Activated T-helper 1 cell treated with anti-CD3 and anti-CD28 coated beads, Interleukin-12 subunit alpha, Interleukin-12 subunit beta, Interleukin-2, Interleukin-4 antibody, amounts not matched to agents 30 ng/mL and 10 ng/mL and 1 ng/mL, durations not matched to agents 14 hours and 24 hours and 36 hours (primary cell): ENCODE measurements at places on chromosomes 7 and 10. TPM values are rescaled to one million over a fixed set of nuclear protein-coding genes. Genes with fewer than 3 reads are reported as not detected.

GRCh38 chr10:87659571-87660483 lies at the start of gene PAPSS2:
Gene PAPSS2 (plus strand): TSS chr10:87659878. CDS start chr10:87659982, 104 bp downstream.
- no peak within 1 kb of the TSS for H3K27ac ChIP-seq
- H3K27me3 ChIP-seq: peaks cover 49% of the 10 kb centered on the region
- no peak for DNase-seq

DNA sequence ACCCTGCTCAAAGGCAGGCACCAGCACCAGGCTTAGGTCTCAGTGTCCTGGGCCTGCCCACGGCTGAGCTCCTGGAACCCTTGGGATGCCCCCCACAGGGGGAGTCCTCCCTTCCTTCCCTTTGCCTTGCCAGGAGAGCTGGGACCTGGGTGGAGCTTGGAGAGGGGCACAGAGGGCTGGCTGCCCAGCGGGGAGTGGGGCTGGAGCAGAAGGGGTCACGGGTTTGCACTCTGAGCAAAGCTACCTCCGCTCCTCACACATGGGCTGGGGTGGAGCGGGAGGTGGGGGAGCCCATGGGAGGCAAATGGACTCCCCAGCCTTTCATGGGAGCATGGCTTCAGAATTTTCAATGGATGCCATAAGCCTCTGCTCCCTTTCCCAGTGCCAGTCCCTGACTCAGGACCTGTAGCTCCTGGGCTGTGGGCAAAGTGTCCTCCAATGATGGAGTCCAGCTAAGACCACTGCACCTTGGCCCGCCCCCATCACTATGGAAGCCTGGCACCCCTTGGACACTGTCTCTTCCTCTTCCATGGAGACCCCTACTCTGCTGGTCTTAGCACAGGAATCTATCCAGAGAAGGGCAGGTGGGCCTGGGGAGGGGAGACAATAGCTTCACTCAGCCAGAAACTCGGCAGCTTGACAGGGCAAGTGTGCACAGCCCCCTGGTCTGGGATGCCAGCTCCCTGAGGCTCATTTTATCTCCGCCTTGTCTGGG lies 39.9 kb downstream of the LDB3 start:
- DNase-seq: no peak
- peaks cover 11% of the 10 kb centered on the region for H3K4me1 ChIP-seq
- no peaks in the 10 kb centered on the region for H3K36me3 ChIP-seq
- H3K4me3 ChIP-seq: no peak overlapping the region

SRRM3 gene
- not detected in 2 replicates for total RNA-seq

DNA sequence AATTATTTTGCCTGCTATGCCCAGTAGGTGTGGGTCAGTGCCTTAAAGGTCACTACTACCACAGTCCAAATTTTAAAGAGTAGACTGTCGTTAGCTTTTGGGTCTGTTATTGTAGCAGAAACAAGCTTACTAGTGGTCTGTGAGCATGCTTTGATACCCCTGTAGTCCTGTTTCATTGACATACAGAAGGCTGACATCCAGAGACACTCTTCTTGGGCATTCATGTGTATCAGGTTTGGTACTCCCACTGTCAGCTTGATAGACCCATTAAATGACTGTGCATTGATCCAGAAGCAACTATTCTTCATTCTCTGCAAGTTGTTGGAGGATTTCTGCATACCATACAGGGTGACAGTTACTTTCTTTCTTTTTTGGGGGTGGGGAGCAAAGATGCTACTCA lies 884.4 kb upstream of the CELF2 start:
- H3K4me1 ChIP-seq: peaks cover 3% of the 10 kb centered on the region
- no peak overlapping the region for H3K4me3 ChIP-seq
- H3K27me3 ChIP-seq: no peaks in the 10 kb centered on the region
- no peaks in the 10 kb centered on the region for H3K36me3 ChIP-seq
- no peak overlapping the region for H3K27ac ChIP-seq
- DNase-seq: no peak

MUC12 gene
- 0.44 and 0.81 TPM in 2 replicates for total RNA-seq
